ENCODE measurements at places on chromosomes 4 and X. TPM values are rescaled to one million over a fixed set of nuclear protein-coding genes. Genes with fewer than 3 reads are reported as not detected.

The GNPDA2 gene
- total RNA-seq, result 22.4 TPM

The NDP gene
- not detected for total RNA-seq

The ABLIM2 gene
- total RNA-seq, result 0.53 TPM

The CYLC1 gene
- total RNA-seq, result not detected

The STS gene
- 3.5 TPM for total RNA-seq

The PCDH7 gene
- total RNA-seq, result not detected

The MAGEB1 gene
- total RNA-seq, result not detected

The UGT2B11 gene
- total RNA-seq, result not detected

Measured in activated T-helper 17 cell treated with anti-CD3 and anti-CD28 coated beads, Interleukin-2, amount 50 U/mL, for 72 hours (primary cell).